ENCODE measurements at places on chromosomes 5 and 9.

DNA sequence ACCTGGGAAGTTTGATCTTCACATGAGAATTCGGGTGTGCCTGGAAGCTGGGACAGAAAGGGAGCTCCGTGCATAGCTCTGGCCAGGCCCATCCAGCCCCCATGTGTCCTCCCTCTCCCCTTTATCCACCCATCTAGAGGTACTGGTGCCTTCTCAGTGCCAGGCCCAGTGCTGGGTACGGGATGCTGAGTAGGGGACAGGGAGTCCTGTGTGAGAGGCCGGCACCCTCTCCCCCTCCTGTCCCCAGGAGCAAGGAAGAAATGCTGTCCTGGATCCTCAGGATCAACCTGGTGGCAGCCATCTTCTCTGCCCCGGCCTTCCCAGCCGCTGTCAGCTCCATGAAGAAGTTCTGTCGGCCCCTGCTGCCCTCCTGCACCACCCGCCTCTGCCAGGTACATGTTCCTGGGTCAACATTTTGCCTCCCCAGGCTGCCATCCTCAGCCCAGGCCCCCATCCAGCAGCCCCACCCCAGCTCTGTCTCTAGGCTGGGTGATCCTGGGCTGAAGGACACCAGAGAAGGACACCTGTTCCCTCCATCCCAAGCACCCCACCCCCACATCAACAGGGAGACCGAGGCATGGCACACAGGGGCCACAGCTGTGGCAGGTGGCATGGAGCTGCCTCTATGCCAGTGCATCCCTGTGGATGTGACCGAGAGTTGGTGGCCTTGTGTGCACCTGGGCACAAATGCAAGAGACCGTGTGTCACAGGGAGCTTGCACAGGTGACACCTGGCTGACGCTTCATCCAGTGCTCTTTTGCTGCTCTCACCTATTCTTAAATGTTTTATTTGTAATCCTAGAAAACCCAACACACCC lies 43.0 kb downstream of the PSD2 start:
- no peak for DNase-seq

DNA sequence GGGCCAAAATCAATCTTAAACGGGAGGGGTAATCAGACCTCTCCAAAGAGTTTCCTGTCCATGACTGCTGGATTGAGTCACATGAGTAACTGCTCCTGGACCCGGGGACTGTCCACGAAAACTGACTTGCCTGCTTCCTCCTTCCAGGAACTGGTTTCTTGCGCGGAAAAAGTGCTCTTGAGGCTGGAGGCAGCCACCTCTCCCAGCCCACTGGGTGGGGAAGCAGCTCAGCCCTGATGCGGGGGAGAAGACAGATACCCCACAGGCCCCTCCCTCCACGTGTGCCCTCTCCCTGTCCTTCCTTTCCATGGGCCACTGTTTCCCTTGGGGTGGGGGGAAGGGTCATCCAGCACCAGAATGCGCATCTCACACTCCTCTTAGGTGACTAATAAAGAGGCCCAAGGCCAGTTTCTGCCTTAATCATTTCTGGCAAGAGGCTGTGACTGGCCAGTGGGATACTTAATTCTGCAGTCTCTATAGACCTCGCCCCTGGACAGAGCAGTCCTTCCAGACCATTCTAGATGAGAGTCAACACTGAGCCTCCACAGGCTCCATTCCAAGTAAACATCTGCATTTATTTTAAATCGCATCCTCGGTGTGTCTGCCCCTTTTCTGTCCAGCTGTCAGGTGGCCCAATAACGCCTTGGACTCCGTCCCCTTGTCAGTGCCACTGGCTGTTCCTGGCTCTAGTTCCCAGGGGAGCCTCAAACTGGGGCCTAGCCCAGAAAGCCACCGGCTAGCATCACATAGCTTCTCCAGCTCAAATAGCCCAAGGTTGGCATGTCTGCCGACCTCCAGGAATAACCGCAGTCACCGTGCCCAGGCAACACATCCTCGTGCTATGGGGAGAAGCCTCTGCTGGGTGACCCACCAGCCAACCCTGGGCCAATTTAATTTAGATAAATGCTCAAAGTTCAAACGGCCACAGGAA lies 12.0 kb downstream of the REXO4 start:
- DNase-seq = no peak

GRCh38 chr5:161311146-161311708 lies 235.3 kb downstream of the GABRB2 start:
- no peak for DNase-seq

DNA sequence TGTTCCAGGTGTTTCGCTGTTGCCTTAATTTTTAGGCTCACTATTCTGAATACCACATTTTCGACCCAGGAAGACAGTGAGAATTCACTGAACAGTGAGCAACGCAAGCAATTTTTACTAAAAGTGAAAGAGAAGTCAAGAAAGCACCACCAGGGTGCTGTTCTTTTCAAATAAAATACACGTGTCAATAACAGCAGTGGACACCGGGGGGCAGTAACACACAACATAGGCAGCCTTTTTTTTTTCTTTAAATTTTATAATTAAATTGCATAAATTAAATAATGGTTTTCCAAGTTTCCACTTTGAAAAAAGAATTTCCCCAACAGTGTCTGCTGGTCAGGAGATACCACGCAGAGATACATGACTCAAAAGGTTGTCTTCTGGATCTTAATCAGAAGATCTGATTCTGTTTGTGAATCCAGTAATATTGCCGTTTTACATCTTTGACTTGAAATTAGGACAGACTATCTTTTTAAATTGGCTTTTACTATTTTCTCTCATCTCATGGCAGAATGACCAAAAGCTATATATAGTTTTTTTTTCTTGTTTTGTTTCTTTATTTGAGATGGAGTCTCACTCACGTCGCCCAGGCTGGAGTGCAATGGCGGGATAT lies 47.1 kb upstream of the SH3GL2 start:
- DNase-seq = peak; percentile 33

DNA sequence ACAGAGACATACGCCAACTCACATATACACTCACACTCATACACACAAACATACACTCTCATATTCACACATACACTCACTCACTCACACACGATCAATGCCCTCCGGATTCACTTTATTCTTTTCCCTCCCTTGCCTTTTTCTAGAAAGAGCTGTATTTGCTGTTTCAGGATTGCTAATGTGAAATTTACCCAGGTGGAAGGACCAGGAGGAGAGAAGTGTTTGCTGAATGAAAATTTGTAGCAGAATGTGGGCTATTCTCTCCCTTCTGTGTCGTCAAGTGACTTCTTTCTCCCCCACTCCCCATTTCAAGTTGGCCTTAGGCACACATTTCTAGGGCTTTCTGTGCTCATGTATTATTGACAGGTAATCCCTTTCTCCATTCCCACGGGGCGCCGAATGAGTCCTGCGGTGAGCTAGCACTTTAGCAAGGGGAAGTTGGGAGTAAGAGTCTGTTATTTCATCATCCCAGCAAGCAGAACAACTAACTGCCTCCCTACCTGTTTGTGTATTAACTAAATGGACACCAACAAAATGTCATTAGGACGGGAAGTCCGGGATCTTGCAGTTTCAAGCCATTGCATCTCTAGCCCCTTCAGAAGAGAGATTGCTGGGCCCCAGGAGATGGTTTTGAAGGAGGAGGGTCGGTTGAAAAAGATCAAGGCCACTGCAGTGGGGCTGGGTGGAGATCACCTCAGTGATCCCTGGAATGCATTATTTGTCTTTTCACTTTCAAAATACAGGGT lies 97.1 kb upstream of the TAF11L2 start:
- no peak for DNase-seq

DNA sequence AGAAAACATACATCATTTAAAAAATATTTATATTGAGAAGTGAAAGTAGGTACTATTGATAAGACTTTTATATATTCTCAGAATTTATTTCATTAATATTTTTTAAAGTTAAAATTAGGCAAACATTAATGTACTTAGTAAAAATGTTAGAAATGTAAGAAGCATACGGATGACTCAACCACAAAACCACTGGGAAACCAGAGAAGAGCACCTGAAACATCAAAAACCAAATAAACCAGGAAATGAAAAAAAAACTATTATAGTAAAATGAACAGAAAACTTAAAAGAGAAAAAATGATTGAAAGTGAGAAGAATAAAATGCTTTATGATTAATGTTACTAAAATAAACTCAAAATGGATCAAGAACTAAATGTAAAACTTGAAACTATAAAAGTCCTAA lies 233.2 kb upstream of the DAB2 start:
- DNase-seq = peak; percentile 9

GRCh38 chr9:33198165-33198564 lies 31.0 kb upstream of the B4GALT1 start:
- no peak for DNase-seq

DNA sequence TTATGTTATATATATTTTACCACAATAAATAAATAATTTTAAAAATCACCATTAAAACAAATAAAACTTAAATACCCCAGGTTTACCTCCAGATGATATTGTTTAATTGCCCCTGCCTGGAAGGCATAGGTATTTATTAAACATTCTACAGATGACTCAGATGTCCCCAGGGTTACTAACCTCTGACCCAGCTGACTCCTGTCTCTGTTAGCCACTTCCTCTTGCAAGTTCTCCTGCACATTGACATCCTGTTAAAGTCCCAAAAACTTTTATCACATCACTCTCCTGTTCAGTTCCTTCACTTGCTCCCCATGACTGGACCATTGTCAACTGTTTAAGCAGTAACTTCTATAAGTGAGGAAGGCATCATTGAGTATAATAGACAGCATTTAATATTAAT lies 37.0 kb upstream of the RAB3C start:
- no peak for DNase-seq

DNA sequence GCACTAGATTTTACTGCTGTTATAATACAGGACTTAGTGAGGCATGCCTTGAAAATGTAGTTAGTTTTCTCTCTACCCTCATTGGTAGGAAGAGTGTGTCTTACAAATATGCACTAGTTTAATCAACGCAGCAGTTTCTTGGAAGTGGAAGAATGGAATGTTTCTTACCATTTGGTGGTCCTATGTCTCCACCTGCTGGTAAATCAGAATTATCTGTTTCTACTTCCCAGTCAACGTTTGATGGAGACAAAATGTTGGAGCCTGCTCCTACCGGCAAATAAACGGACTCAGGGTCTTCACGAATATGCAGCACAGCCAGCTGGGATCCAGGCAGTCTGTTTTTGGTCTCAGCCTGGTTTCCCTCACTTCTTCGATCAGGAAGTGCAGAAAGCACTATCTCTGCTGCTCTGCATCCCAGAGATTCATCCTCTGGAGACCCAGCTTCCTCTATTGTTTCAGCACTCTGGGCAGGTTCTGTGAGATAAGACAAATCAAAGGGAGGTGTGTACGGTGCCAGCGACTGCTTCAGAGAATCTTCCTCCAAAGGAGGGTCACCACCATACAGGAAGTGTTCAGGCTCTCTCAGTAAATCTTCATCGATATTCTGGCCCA lies 59.5 kb upstream of the PCA3 start:
- DNase-seq = peak; percentile 20

DNA sequence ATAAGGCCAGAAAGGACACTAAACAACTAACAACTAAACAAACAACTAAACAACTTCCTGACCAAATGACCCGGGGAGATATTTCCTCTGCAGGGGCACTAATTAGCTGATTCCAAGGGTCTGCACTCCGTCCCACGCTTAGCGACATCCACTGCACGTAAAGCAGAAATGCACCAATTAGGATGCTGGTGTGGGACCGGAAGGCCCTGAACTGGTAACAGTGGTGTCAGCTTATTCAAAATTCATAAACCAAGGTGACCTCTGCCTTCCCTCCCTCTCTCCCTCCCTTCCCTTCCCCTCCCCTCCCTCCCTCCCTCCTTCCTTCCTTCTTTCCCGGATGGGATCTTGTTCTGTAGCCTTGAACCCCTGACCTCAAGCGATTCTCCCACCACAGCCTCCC lies 9.6 kb downstream of the RASGEF1C start:
- DNase-seq = no peak

GRCh38 chr5:141913560-141914198 lies 10.0 kb upstream of the DELE1 start:
- DNase-seq = no peak

GRCh38 chr5:59436364-59437148 lies 457.0 kb downstream of the PDE4D start:
- DNase-seq = no peak

- DNase-seq = no peak
Observed at GRCh38 chr5:122839731-122840130, 5.7 kb upstream of the SNX24 start.

GRCh38 chr9:134165357-134166315 lies 1.3 kb upstream of the RNU6ATAC start:
- DNase-seq = peak; percentile 45

DNA sequence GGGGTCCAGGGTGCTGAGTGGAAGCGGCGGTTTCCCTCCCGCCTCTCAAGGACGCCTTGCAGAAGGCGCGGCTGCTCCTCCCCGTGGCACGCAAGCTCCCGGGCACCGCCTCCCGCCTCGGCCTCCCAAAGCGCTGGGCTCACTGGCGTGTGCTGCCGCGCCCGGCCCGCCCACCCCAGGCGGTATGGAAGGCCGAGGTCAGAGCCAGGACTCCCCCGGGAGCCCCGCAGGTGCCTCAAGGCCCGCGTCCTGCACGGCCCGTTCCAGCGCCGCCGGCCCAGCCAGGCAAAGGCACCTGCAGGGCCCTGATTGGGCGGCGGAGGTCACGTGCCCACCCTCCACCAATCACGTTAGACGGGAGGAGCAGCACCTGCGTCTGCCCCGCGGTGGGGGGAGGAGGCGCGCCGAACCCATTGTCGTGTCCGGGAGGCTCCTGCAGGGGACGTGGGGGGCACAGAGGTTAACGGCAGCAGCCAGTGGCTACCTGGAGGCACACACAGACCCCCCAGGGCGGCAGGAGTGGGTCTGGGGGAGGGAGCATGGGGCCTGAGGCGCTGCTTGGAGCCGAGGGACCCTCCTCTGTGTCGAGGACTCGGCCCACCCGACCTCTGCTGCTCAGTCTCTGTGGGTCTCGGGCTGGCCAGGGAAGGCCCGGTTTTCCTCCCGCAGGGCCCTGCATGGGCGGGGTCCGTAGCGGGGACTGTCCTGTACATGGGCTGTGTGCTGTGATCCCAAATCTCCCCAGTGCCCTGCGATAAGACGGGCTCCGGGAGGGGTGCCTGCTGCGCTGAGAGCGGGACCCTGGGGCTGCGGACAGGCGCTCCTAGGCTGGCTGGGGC lies 2.0 kb upstream of the LCN12 start:
- DNase-seq = peak; percentile 97

- DNase-seq = no peak
Observed at GRCh38 chr5:176870110-176870591, 29.0 kb downstream of the HK3 start.
